ENCODE measurements at places on chromosomes 4 and X.
A peak's percentile ranks its signal among the peaks of the same experiment; 100 is the strongest.

DNA sequence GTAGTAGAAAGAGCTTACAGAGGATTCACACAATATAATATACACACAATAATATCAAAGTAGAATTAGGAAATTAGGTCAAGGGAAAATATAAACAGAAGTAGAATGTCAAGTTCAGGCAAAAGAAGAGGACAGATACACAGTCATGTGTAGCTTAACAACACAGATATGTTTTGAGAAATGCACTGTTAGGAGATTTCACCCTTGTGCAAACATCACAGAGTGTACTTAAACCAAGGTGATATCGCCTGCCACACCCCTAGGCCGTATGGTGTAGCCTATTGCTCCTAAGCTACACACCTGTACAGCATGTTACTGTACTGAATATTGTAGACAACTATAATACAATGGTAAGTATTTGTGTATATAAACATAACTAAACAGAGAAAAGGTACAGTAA, 110.0 kb upstream of the EDNRA start:
- H3K27ac ChIP-seq: no peak overlapping the region
- H3K4me1 ChIP-seq: no peaks in the 10 kb centered on the region
- no peak overlapping the region for H3K4me3 ChIP-seq
- H3K27me3 ChIP-seq: no peaks in the 10 kb centered on the region
- no peak for DNase-seq
- H3K36me3 ChIP-seq: no peaks in the 10 kb centered on the region

DNA sequence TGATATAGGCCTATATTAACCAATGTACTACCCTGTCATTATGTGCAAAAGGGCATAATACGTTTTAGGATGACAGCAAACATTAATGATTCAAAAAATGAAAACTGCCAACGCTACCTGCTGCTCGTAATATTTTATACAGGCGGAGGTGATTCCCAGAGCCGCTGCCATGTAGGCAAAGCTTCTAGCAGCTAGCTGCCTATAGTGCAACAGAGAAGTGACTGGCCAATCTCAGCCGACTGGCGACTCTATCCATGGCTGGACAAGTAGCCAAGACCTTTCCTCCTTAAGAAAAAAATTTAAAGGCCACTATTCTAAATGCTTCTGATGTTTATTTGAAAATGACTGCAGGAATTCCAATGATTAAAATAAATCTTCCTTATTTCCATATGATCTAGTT, 1.9 kb downstream of the PPARGC1A start:
- peaks cover 2% of the 10 kb centered on the region for H3K27me3 ChIP-seq
- H3K4me3 ChIP-seq: no peak overlapping the region
- H3K27ac ChIP-seq: no peak overlapping the region
- H3K36me3 ChIP-seq: no peaks in the 10 kb centered on the region

DNA sequence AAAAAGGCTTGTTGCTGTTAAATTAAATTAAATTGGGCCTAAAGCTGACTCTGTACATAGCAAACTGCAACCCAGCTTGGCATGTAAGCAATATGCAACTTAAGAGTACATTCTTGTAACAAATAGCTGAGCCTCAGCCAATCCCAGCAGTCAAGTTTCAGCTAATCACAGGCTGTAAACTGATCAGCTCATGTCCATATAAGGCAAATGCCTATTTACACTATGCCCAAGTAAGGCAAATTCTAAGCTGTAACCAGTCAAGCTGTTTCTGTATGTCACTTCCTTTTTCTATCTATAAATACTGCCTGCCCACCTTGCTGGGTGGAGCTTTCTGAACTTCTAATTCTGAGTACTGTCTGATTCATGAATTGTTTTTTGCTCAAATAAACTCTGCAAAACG, 429.1 kb upstream of the FTHL17 start:
- H3K4me3 ChIP-seq: no peak overlapping the region
- no peak overlapping the region for H3K27ac ChIP-seq
- no peaks in the 10 kb centered on the region for H3K4me1 ChIP-seq
- no peak for DNase-seq

DNA sequence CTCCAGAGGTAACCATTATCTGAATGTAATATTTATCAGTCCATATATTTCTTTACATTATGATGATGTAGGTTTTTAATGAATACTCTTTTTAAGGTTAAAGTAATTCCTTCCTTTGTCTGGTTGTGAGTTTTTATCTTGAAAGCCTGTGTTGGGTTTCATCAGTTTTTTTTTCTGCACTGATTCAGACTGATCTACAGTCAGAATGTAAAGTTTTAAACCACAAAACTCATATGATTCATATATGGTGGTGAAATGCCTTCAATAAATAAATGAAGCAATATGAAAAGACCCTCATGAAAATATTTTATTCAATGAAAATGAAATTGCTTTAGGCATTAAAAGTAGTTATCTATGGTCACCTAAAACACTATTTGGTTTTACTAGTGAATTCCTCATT, 47.1 kb downstream of the SORBS2 start:
- H3K4me1 ChIP-seq: no peaks in the 10 kb centered on the region
- H3K27me3 ChIP-seq: no peaks in the 10 kb centered on the region
- H3K27ac ChIP-seq: no peak overlapping the region
- no peak for DNase-seq
- H3K36me3 ChIP-seq: no peaks in the 10 kb centered on the region
- H3K4me3 ChIP-seq: no peak overlapping the region

DNA sequence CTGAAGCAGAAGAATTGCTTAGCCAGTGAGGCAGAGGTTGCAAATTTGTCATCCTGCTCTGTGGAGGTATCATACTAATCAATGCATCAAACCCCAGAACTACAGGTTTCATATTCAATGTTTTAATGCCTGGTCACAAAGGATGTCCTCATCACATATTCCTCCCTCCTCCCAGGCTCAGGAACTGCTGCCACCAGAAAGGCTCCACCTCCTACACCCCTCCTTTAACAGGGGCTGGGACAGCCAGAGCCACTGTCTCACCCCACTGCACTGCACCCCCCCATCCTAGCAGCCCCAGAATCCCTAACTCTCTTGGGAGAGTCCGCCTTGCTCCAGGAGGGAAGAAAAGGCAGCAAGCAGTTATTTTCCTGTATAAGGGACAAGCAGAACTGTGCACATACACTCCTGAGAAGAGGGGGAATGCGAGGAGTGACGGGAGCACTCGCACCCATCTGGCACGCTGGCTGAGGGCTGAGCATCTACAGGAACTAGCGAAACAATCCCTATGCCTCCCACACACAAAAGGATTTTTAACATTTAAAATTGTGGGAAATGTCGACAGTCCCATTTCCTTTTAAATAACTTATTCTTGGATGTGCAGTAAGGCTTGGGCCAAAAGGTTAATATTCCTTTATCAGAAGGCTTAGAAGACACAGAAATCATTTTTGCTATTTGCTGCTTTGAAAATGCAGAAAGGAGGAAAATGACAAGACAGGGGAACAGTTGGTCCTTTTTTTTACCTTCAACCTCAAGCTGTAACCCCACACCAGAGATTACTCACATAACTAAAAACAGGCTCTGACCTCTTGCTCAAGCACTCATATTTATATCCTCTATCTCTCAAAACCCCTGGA, 27.8 kb downstream of the CD99L2 start:
- no peak for DNase-seq
- no peak overlapping the region for H3K4me3 ChIP-seq

DNA sequence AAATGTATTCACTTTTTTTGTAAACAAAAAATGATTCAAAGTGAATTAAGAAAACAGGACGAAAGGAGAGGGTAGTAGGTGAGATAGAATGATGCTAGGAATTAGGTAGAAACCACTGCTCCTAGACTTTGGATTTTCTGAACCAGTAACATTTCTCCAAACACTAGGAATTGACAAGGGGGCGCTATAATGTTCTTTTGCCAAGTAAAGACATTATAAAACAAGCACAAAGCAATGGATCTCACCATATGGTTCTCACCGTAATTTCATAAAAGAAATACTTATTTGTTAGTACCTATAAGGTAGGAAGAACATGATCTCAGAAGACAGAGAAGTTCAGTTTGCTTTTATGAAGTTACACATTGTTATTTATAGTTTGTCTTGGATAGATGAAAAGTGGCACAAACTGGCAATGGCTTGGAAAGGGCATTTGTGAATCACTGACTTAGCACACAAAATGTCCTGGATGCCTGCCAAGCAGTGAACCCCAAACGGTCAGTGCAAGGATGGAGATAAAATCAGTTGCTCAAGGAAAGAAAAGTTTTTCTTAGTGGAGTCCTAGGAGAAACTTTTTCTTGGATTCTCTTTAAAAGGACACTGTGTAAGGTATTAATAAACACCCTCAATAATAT, 8.1 kb upstream of the TBC1D1 start:
- no peaks in the 10 kb centered on the region for H3K27me3 ChIP-seq
- no peaks in the 10 kb centered on the region for H3K4me1 ChIP-seq
- DNase-seq: no peak
- no peaks in the 10 kb centered on the region for H3K36me3 ChIP-seq
- H3K4me3 ChIP-seq: no peak overlapping the region
- no peak overlapping the region for H3K27ac ChIP-seq

DNA sequence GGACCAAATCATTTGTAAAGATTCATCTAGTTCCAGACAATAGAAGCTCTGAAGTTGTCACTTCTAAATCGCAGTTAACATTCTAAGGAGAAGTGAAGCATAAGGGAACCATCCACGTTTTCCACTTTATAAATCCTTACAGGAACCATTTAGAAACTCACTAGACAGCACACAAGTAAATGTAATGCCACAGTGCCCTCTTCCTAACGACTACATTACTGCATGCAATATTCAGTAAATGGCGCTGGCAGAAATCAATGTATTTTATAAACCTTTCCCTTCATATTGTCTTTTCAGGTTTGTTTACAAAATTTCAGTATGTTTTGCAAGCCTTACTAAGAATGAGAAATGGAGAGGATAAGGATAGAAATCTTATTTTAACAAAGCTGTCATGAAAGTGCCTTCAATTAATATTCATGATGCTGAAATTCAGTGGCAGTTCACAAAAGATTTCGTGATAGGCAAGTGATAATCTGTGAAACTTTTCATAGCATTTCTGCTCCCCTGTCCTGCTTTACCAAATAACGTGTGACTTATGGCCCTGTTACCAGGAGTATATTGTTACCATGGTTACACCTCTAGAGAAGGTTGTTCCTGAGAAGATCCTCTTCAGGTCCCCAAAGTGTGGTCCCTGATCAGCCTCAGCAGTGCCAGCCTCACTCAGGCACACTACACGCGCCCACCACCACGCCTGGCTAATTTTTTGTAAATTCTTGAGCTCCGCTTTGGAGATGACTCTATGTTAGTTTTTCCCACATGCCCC, 54.2 kb downstream of the TMA16 start:
- no peak overlapping the region for H3K4me3 ChIP-seq
- no peaks in the 10 kb centered on the region for H3K36me3 ChIP-seq
- no peak overlapping the region for H3K27ac ChIP-seq
- peak; percentile 62 for DNase-seq
- no peaks in the 10 kb centered on the region for H3K27me3 ChIP-seq

GRCh38 chr4:43282534-43282933, 390.0 kb downstream of the GRXCR1 start:
- no peaks in the 10 kb centered on the region for H3K4me1 ChIP-seq
- H3K27ac ChIP-seq: no peak overlapping the region
- H3K36me3 ChIP-seq: no peaks in the 10 kb centered on the region
- no peaks in the 10 kb centered on the region for H3K27me3 ChIP-seq
- no peak for DNase-seq

GRCh38 chr4:140854168-140854567, 98.0 kb upstream of the TBC1D9 start:
- DNase-seq: no peak
- H3K27ac ChIP-seq: no peak overlapping the region
- no peaks in the 10 kb centered on the region for H3K27me3 ChIP-seq

- DNase-seq: no peak
- no peaks in the 10 kb centered on the region for H3K27me3 ChIP-seq
- no peak overlapping the region for H3K27ac ChIP-seq
Observed at GRCh38 chr4:1967512-1968149, 41.1 kb downstream of the NELFA start.

Measured in common myeloid progenitor, CD34-positive (primary cell).